Activated CD4-positive, alpha-beta T cell treated with anti-CD3 and anti-CD28 coated beads for 24 hours (primary cell): ENCODE measurements at places on chromosomes 7 and 10.

DNA sequence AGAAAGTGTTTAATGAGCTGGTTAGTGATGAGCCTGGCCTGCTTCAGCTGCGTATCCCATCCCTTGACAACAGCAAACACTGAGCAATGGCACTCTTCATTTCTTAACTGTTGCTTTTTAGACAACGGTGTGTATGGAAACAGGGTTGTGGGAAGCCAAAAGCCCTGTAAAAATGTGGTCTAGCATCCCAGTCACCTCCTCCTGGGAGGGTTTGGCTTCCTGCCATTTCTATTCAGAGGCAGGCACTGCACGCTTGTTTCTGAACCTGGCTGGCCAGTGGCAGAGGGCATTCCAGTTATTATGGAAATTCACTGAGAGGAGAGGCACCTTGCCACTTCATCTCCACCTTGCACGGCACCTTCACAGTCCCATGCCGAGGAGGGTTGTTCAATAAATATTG lies 123.0 kb upstream of the ADARB2 start:
- no peak for DNase-seq

- no peak for DNase-seq
Measured at GRCh38 chr7:93894426-93894825, 3.9 kb upstream of the TFPI2 start.

DNA sequence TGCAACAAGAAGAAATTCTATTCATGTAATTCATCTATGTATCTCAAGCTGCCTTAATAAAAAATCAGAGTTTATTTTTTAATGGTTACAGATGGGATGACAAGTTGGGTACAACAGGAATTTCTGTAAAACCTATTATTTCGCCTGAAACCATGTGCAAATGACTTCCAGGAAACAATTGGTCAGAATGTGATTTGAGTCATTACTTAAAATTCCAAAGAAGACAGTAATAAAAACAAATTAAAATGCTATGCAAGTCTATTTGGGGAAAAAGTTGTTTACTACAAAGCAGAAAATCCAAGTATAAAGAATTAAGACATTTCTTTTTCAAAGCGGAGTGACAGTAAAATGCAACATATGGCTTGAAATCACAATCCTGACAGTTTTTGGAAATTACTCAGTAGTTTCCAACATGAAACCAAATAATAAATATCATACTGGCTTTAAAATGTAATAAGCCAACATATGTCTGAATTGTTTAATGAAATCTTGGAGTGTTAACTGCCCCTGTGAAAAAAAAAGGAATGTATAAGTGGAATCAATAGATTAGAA lies 41.5 kb upstream of the SEMA3C start:
- no peak for DNase-seq

GRCh38 chr7:117165656-117166055 lies 157.2 kb downstream of the WNT2 start:
- no peak for DNase-seq

- DNase-seq = no peak
Measured at GRCh38 chr10:131141645-131142516, 169.6 kb downstream of the TCERG1L start.

- no peak for DNase-seq
Measured at GRCh38 chr7:74235518-74236268, 18.5 kb downstream of the RFC2 start.

- no peak for DNase-seq
Measured at GRCh38 chr10:117312430-117312829, 62.8 kb downstream of the PDZD8 start.

GRCh38 chr7:127794136-127794535 lies 142.1 kb downstream of the SND1 start:
- DNase-seq = no peak

DNA sequence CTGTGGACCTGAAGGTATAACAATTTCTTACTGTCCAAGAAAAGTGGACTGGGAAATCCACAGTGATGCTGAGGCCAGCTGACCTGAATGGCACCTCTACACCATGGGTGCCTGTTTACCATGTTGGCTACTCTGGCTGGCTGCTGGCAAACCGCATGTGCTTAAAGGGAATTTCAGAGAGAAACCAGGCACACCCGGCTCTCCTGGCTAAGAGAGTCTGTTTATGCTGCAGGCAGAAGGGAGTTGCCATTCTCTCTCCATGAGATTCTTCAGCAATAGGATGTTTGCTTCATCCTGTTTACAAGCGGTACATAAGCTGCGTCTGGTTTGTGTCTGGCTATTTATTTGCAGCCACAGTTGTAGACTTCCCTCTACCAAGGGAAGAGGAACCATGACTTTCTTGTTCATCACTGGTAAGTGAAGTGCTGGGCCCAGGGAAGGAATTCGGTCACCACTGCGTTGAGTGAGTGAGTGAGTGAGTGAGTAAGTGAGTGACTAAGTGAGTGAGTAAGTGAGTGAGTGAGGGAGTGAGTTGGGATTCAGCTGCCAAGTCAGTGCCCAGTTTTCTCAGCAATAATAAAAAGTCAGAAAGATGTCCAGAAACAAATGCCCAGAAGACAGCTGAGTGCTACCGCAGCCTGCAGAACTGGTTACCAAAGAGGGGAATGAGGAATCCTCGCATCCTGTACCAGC lies 90.4 kb downstream of the COBL start:
- DNase-seq = no peak

DNA sequence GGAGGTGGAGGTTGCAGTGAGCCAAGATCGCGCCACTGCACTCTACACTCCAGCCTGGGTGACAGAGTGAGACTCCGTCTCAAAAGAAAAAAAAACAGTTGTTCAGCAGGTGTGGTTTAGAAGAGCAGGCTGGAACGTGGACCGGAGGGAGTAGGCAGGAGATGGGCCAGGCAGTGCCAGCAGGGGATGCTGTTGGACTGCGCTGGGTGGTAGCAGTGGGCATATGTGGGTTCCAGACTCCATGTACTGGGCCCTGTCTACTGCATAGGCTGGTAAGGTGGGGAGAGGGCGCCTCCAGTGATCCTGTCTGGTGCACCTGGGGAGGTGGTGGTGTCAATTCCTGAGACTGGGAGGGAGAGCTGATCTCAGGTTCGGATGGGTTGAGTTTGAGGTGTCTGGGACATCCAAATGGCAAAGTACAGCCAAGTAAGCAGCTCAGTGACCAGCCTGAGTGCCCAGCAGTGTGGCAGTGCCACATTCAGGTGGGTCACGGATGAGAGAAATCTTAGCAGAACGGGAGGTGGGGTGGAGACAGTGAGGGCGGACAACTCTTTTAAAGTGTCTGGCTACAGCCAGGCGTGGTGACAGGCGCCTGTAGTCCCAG lies 25.9 kb downstream of the SFXN4 start:
- DNase-seq = peak; percentile 22

GRCh38 chr7:29360633-29361625 lies 166.4 kb downstream of the CHN2 start:
- DNase-seq = no peak

DNA sequence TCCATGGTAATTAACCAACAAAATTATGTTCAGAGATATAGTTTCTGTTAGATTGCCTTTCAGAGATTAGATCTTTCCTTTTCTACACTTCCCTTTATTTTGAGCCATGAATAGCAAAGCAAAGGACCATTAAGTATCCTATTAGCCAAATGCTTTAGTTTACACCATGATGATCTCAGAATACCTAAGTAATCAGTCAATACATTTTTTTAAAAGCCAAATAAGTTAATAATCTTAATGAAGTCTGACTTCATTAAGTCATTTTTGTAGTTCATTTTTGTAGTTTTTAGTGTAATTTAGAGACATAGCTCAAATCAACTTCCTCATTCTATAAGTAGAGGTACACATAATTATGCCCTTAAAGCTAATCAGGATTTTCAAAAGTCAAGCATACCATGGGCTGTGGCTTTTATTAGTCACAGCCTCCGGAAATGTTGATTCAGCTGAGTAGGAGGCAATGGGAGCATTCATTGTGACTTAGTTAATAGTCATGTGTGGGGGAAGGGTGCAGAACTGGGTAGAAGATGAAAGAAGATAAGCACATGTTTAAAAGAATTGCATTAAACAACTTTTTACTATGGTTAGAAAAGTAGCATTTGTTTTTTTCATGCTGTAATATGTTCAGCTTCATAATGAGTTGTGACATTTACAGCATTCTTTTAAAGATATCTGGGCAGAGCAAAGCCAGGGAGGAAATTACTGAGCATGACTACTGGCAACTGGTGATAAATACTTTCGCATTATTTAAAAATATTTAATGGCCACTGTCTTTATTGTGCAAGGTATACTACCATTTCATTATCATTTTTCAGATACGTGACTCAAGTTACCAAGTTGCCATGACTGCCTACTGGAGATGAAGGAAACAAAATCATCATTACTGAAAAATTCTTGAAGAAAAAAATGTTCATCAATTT lies 57.3 kb upstream of the CCDC71L start:
- peak; percentile 58 for DNase-seq

- no peak for DNase-seq
Measured at GRCh38 chr10:63713191-63714144, 192.3 kb downstream of the REEP3 start.

GRCh38 chr7:131194070-131194865 lies 133.4 kb upstream of the MKLN1 start:
- no peak for DNase-seq

GRCh38 chr10:34655286-34656170 lies 159.6 kb downstream of the PARD3 start:
- DNase-seq = peak; percentile 33

DNA sequence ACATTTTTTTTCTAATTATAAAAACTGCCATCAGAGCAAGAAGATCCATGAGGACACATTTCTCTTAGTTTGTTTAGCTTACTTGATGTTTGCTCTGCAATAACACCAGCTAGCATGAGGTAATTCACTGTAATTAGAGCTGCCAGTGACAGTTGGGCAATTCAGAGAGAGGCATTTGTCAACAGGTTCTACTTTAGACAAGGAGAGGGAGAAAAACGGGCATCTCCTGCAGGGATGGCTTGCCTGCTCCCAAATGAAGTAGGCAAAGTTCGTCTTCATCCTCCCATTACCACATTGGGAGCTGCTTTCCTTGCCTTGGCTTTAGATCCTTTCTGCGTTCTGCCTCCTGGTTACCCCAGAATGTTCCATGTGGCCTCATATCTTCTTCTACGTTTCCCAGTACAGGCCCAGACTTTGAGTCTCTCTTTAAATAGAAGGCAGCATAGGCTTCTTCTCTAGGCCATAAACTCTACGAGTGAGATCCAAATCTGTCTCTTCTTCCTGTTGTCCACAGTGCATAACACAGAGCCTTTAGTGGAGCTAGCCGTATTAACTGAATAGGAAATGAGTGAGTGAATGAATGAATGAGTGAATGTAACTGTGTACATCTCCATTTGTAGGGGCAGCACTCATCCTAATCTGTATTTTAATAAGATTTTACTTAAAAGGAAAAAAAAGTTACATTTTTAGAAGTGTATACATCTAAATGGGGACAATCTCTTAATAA lies 21.2 kb downstream of the ASB15 start:
- DNase-seq = no peak

DNA sequence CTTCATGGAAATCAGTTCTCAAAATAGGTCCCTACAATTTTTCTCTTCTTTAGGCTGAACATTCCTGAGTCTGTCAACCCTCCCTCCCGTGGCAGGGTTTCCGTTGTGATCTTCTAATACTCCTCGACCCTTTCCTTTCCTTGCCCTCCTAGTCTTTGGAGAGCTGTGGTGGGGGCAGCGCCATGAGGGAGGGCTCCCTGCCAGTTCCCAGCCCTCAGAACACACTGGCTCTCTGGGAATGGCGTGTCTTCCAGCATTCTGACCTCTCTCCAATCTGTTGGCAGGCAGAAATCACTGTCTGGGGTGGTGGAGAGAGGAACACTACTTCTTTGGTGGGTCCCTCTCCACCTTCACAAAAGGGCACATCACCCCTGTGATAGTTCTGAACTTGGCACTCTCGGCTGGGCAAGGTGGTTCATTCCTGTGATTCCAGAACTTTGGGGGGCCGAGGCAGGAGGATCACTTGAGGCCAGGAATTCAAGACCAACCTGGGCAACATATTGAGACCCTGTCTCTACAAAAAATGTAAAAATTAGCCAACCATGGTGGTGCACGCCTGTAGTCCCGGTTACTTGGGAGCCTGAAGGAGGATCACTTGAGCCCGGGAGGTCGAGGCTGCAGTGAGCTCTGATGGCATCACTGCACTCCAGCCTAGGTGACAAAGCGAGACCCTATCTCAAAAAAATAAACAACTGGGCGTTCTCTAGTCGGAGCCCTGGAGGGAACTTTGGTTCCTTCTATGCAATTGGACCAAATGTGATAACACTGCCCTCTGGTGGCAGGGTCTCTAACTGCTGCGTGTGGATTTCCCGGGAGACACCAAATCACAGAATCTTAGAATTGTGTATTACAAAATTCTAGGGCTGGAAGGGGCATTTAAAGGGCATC lies 13.1 kb upstream of the ARPC1A start:
- peak; percentile 65 for DNase-seq

DNA sequence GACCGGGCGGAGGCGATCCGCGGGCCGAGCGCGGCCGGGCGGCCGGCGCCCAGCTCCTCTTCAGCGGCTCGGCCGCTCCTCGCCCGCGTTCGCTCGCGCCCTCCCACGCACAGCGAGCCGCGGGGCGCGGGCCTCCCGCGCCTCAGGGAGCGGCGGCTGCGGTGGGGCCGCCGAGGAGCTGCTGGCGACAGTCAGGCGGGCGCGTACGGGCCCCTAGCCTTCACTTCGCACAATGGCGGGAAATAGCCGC lies at the start of gene MCMBP:
Gene MCMBP, minus strand, starts transcription at position 234 of the 250 bp plus-strand sequence. CDS start 259 bp downstream, outside the sequence.
- no peak for DNase-seq

DNA sequence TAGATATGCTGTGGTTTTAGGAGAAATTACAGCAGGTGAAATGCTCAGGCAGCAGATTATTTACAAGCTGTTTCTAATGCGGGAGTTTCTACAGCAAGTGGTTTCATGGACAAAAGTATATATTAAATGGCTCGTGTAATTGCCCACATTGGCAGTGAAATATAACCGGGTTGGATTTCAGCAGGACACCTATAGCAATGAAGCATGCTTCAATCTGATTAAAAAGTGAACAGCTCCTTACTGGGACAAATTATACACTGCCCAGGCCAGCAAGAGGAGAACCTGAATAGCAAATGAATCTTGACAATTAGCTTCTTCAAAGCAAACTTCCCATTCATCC lies 35.2 kb upstream of the LYZL1 start:
- no peak for DNase-seq

- no peak for DNase-seq
Measured at GRCh38 chr7:22140578-22140977, 194.9 kb upstream of the CDCA7L start.

DNA sequence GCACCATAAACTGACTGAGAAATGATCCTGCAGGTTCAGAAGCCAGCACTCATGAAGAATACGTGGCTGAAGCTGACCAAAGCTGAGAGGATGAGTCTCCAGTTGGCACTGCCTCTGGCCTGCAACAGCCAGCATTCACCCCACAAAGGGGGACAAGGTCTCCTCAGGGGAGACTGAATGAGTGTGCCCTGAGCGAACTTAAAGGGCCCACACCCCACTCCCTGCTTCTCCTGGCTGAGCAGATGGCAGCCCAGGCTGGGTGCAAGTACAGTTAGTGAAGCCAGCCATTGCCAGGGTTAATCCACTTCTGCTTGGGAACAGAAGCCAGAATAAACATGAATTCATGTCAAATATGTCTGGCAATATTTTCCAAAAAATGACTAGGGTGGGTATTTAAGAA lies 98.1 kb downstream of the PPP1R17 start:
- no peak for DNase-seq

- DNase-seq = no peak
Measured at GRCh38 chr10:126264102-126265018, 123.9 kb downstream of the ADAM12 start.

- DNase-seq = no peak
Measured at GRCh38 chr7:13797545-13797944, 191.9 kb downstream of the ETV1 start.
